NCI-H2171 (cell line): ENCODE measurements at places on chromosomes 11 and 22.

DNA sequence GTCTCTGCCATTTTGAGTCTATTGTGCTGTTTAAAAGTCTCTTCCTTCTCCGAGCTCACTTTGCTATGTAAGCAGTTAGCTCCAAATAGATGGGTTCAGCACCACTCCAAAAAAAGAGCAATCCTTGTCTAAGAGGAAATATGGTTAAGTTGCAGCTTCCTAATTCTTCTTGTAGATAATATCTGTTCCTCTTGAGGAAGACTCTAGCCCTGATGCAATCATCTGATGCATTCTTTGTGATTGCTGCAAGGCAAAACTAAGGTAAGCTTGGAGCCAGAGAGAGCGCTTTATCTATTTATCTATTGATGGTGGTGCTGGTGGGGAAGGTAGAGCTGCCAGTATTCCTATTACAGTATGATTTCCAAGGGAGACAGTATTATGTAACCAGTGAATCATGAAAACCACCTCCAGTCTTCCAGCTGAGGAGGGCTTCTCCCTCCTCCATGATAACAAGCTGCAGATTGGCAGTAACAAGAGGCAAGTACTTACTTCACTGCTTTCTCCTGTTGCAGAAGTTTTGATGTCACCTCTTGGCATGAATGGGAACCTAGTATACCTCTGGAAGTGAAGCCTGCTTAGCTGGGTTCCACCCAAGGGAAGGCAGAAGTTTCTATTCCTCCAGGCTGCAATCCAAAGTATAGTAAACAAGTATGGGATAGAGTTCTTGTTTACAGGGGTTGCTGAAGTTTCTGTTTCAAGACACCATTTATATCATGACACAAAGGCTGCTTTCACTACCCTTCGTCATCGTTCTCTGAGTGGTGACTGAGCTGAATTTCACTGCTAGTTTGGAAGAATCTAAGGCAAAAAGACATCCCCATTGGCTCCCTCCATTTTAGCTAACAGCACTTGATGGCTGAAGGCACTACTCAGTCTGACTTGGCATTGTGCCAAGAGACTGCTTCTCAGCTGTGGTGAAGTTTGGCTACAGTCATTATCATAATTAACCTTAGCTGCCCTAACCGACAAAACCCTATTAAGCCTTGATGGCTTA lies 49.7 kb downstream of the FDX1 start:
- peak; percentile 28 for DNase-seq

GRCh38 chr11:112864672-112865071 lies 96.5 kb upstream of the NCAM1 start:
- no peak for DNase-seq

GRCh38 chr22:20792966-20793728 lies 19.2 kb downstream of the SERPIND1 start:
- DNase-seq: no peak

GRCh38 chr22:32636884-32637283 lies 162.3 kb downstream of the FBXO7 start:
- no peak for DNase-seq

- DNase-seq: no peak
Observed at GRCh38 chr11:34063061-34063795, 11.7 kb downstream of the CAPRIN1 start.

GRCh38 chr11:108606495-108607160 lies 13.1 kb upstream of the EXPH5 start:
- DNase-seq: no peak
